ENCODE measurements at places on chromosomes 16 and 17. TPM values are rescaled to one million over a fixed set of nuclear protein-coding genes. Genes with fewer than 3 reads are reported as not detected.

GRCh38 chr17:43915559-43915958, 8.2 kb upstream of the MPP2 start:
- DNase-seq: no peak

The TEX19 gene
- total RNA-seq: not detected

DNA sequence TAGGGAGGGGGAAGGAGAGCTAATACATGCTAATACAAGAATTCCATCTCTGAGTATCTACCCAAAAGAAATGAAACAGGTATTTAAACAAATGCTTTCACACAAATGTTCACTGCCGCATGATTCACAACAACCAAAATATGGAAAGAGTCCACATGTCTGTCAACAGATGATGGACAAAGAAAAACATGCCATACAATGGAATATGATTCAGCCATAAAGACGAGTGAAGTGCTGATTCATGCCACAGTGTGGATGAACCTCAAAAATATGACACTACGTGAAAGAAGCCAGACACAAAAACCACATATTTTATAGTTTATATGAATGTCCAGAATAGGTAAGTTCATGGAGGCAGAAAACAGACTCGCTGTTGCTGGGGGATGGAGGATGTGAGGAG, 321.4 kb downstream of the FOXL1 start:
- no peak for DNase-seq

DNA sequence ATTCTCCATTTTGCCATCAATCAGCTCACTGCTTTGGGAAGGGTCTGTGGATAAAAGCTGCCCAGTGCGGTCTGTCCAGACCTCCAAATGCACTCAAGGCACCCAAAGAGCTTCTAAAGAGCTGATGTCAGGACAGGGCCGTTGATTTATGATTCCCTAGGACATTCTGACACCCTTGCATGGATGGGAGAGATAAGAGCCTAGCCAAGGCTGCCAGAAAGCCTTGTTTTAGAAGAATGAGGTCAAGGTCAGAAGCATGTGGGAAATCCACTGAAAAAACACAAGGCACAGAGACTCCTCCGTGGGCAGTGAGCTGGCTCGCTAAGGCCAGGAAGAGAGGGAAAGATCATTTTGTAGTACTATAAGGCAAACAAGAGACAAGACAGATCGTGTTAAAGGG, 214.0 kb downstream of the CDH11 start:
- no peak for DNase-seq

The HOXB1 gene
- total RNA-seq: not detected

The NOTUM gene
- 1.5 TPM for total RNA-seq

The XPO6 gene
- total RNA-seq: 23.6 TPM

DNA sequence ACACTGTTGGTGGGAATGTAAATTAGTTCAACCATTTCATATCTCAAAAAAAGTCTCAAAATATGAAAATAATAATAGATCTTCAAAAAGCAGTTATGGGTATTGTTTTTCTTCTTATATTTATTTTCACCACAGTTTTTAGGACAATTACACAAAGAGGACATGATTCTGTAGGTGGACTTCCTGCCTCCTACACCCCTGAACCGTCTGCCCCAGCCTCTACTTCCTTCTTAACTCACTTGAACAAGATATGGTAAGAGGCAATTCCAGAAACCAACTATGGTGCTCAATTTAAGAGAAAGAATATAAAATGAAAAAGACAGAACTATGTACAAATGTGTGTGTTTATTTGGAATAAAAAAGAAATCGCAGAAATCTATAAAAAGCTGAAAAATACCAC, 74.1 kb upstream of the MON1B start:
- DNase-seq: no peak

GRCh38 chr17:76014100-76014924, 12.8 kb downstream of the EVPL start:
- DNase-seq: peak; percentile 68

DNA sequence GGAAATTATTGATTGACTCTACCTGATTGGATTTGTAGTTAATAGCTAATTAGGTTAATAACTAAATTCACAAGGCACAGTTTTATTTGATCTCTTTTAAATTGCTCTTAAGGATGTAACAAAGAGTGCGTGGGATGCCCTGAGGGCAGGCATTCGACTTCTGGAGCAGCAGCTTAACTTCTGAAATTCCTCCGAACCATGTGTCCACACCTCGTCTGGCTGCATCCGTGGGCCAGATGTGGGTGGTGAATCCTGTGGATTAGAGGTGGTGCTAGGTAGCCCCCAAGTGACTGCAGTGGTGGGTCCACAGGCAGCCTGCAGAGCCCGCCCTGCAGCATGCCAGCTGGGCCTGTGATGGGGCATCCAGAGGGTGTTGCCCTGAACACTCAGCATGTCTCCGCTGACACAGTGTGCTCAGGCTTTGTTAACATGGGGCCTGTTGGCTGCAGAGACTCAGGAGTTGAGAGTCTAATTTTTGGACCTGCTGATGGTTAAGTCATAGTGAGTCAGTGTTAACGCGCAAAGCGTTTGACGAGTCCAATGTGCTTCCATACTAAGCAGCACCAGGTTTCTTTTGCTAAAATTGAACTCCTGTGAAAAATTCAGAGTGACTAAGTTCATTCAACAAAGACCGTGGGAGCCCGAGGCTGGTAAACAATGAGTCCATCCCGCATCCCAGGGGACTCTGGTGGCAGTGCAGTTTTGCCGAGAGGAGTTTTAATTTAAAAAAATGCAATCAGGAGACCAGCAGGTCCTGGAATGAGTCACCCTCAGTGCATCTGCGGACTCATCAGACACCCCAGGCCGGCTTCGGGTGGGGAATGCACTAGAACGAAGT, 3.8 kb upstream of the NPB start:
- no peak for DNase-seq

DNA sequence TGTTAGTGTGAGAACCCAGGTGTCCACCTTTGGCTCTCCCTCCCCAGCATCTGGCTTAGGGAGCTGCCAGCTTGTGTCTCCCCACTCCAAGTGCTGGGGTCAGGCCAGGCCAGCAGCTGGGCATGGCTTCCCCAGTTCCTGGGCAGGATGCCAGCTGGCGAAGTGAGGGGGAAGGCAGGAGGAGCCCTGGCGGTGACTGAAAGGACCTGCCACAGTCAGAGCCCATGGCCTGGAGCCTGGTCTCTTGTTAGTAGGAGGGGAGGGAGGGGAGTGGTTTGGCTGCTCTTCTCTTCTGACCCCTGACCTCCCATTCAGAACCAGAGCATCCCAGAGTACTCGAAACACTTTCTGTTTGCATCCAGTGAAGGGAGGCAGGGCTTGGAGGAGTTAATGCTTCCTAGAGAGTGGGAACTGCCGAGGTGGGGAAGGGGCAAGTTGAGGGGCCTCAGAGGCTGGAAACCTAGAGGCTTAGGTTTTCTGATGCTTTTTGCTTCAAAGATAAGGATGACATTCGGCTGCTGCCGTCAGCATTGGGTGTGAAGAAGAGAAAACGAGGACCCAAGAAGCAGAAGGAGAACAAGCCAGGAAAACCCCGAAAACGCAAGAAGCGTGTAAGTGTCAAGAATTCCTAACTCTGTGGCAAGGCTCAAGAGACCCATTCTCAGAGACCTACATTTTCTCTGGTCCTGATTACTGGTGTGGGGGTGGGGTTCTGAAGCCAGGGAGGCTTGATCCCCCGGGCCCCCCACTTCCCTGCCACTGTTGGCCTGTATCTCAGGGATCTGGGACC, 772 bp downstream of the CHD3 start:
- peak; percentile 98 for DNase-seq

The SYNGR3 gene
- not detected for total RNA-seq

DNA sequence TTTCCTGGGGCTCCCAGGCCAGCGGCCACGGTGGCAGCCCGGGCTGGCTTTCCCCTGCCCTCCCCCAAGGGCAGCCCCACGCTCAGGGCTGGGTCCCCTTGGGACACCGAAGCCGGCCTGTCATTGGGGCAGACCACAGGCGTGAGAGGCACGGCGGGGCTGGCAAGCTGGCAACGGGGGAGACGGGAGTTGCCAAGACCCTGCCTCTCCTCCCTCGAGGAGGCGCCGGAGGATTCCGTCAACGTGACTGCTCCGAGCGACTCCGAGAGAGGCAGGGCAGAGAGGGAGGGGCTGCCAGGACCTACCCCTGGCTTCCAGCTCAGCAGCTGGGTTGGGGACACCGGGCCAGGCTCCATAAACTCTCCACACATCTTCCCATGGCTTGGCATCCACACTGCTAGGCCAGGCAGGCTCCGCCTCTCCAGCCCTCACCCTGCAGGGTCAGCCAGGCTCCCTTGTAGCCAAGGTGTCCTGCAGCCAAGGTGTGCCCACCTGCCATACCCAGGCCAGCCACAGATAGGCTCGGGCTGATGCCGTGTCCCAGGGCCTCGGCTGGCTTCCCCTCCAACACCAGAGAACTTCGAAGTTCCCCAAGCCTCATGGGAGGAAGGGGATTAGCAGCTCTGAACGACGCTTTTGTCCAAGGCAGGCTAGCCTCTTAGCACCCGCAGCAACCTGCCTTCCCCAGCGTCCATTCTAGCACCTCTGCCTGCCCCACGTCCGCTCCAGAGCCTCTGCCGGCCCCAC, 25.5 kb downstream of the TIMM22 start:
- peak; percentile 66 for DNase-seq

Data from heart right ventricle (tissue), 16 donors.